ENCODE measurements at places on chromosomes 2 and 18.

DNA sequence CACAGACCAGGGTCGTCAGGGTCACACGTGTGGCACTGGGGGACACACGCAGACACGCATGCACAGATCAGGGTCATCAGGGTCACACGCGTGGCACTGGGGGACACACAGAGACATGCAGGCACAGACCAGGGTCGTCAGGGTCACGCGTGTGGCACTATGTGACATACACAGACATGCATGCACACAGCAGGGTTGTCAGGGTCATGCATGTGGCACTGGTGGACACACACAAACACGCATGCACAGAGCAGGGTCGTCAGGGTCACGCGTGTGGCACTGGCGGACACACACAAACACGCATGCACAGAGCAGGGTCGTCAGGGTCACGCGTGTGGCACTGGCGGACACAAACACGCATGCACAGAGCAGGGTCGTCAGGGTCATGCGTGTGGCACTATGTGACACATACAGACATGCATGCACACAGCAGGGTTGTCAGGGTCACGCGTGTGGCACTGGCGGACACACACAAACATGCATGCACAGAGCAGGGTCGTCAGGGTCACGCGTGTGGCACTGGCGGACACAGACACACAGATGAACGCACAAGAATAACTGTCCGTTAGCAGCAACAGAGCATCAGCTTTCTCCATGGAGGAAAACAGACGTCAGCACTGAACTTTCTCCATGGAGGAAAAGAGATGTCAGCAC is 34.9 kb downstream of the HDAC4 start:
- DNase-seq = no peak

GRCh38 chr2:86335865-86336674 is 1.4 kb downstream of the REEP1 start:
- DNase-seq = no peak

- no peak for DNase-seq
Measured at GRCh38 chr2:55901941-55902340, 21.6 kb downstream of the EFEMP1 start.

DNA sequence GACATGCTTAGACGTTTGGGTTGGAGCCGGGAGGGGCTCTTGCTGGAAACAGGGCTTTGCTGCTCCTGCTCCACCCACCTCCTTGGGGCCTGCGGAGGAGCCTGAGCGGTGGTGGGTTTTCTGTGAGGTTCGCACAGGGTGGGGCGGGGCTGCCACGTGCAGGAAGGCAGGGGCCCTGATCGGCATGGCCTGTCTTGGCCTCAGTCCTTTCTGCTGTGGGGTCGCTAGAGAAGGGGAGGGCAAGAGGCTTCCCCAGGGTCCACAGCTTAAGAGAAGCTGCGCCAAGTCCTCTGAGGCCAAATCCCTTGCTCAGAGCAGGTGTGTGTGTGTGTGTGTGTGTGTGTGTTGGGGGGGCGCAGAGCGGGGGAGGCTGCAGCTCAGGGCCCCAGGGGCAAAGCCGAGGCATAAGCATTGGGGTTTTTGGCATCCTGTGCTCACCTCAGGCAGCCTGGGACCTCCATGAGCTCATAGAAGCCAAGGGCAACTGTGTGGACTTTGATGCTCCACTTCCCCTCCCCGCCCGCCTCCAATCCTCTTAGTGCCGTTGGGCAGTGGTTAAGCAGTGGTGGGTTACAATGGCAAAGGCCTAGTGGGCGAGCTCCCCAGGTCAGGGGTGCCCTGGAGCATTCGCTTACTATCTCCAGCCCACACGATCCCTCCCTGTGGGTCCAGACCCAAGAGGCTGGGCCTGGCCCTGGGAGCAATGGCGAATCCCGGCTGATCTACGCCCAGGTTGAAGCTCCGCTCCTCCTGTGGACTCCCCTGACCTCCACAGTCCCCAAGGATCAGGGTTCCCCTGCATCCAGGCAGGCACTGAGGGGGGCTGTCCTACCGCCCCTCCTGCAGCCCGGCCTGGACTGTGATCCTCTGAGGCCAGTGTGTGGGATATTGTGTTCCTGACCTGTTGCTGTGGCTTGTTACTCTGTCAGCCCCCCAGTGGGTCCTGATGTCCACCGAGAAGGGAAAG is 28.9 kb downstream of the TOGARAM2 start:
- DNase-seq = no peak

DNA sequence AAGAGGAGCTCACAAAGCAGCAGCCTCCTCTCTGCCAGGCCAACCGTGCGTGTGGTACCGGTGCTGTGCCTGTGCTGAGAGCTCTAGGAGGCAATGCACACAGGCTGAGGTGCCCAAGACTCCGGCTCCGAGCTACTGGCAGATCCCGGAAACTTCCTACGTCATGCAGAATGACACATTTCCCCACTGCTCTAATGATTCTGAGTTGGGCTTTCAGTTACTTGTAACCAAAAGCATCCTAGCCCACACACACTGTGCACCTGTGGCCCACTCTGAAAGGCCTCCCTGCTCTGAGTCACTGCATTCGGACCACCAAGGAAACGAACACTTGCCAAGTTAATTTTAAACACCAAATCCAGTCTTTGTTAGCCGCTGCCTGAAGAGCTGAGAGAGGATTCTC is 9.3 kb upstream of the RNU4ATAC start:
- DNase-seq = no peak

- no peak for DNase-seq
Measured at GRCh38 chr2:85981579-85982247, 92.9 kb upstream of the ST3GAL5 start.

- no peak for DNase-seq
Measured at GRCh38 chr2:45904267-45904945, 252.9 kb downstream of the PRKCE start.

- DNase-seq = peak; percentile 28
Measured at GRCh38 chr2:211085056-211085680, 528.8 kb downstream of the CPS1 start.

Data from SW480 (cell line).